MV-4-11 (cell line): ENCODE measurements at places on chromosomes 16 and 17.

DNA sequence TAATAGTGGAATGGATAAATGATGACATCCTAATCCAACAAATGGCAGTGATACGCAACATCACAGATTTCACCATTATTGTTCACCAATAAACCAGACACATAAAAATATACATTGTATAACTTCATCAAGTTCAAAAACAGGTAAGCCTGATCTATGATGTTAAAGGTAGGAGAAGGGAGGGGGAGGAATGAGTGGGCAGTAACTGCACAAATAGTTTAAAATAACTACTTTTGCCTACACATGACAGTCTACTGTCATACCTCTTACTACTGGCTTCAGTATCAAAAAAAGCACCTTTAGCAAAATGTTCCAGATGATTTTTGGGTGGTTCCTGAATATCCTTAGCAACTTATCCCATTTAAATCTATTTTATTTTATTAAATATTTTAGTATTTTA lies 28.8 kb downstream of the CHCT1 start:
- no peak for DNase-seq

DNA sequence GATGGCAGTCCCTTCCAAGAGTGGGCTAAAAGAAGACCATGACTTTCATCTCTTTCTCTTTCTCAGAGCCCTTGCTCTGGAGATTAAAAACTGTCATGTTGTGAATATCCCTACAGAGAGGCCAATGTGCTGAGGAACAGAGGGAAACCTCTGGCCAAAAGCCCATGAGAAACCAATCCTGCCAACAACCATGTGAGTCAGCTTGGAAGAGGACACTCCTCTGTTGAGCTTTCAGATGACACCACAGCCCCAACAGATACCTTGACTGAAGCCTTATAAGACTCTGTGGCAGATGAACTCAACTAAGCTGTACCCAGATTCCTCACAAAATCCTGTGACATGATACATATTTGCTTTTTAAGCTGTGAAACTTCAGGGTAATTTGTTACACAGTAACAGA lies 19.6 kb downstream of the CPPED1 start:
- no peak for DNase-seq

DNA sequence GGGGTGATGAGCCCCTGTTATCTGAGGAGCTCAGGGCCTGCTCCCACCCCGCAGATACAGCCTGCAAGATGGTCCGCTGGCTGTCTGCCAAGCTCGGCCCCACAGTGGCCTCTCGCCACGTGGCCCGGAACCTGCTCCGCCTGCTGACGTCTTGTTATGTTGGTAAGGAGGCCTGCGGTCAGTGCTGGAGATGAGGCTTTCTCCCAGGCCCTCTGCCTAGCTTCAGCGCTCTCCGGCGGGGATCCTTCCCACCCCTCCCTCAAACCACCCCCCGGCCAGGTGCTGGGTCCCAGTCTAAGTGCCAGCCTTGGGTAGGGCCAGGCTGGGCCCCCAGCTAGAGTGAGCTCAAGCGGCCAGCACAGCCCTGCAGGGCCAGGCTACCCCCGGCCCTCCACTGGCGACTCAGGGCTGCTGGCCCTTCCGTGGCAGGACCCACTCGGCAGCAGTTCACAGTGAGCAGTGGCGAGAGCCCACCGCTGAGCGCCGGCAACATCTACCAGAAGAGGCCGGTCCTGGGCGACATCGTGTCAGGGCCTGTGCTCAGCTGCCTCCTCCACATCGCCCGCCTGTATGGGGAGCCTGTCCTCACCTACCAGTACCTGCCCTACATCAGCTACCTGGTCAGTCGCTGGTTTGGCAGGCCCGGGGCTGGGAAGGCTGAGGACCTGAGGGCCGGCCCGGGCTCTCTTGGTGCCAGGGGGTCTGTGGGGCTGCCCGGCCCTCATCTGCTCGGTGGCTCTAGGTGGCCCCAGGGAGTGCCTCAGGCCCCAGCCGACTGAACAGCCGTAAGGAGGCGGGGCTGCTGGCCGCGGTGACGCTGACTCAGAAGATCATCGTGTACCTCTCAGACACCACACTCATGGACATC lies 6.1 kb downstream of the WDR81 start:
- DNase-seq, result peak; percentile 44

DNA sequence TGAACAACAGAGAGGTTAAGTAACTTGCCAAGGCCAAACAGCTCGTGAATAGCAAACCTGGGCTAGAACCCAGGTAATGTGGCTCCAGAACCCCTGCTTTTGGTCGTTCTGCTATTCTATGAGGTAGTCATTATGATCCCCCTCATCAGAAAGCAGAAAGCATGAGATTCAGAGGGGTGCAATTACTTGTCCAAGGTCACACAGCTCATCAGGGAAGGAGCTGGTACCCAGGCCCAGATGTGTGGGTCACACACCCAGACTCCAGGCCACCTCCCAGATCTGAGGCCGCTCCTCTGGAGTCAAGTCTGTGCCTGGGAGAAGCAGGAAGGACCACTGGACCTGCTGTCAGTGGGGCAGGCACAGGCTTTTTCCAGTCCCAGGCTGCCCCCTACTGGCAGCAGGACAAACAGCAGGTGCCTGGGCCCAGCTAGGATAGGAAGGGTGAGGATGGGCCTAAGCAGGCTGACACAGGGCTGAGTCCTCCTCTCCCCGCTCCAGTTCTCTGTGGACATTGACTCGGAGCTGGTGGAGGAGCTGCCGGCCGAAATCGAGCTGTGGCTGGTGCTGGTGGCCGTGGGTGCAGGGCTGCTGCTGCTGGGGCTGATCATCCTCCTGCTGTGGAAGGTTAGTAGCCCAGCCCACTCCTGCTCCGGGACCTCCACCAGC lies 7.8 kb upstream of the PDK2 start:
- DNase-seq, result peak; percentile 62

GRCh38 chr16:3919413-3919812 lies 38.9 kb upstream of the CREBBP start:
- no peak for DNase-seq

DNA sequence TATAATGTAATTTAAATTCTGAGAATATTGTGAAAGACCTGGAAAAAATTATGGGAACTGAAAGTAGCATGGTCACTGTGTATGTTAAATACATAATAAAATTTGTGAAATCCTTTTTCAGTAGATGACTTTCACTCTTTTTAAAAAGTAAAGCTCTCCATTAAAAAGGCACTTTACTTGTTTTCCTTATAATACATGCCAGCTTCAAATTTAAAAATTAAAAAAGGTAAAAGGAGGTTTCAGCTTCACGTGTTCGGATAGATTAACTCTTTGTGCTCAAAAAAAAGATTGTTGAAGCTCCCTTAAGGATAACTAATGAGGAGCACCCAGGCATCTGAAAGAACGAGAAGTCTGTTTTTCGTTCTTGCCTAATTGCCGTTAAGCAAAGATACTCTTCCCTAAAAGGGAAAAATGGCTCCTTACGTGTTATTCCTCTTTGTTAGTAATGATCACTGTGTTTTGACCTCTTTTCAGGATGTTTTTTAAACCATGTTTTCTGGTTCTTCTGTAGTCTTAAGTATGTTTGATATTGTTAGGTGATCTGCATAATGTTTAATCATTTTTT lies 87.8 kb downstream of the TUBD1 start:
- peak; percentile 90 for DNase-seq

- no peak for DNase-seq
These were observed 52.2 kb downstream of the NDE1 start for GRCh38 chr16:15701975-15702970.

DNA sequence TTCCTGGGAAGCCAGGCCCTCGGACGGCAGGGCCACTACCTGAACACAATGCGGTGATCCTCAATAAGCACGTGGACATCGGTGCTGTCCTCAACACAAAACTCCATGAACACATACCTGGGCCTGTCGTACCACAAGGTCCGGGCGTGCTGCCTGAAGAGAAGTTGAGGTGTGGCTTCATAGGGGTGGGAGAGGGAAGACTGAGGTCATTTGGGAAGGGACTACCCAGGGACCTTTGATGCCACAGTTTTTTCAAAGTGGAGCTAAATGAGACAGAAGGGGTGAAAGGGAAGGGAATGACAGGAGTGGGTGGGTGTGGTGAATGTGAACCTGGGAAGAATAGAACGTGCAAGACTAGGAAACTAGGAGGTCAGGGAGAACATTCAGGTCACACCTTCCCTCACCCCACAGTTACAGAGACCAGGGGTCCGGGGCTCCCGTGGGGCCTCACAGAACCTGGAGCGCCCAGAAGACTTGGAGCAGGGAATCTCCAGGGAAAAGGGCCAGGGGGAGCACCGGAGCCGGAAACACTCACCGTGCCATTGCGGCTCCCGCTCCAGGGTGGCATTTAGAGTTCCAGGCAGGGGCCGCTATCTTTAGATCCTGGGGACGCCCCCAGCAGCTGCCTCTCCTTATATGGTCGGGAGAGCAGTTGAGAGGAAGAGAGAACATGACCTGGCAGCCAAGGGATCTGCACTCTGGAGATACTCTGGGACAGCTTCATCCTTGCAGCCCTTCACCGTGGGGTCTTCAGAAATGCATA lies at the start of gene PTGES3L:
PTGES3L (minus strand) TSS at position 570 of the 763 bp plus-strand sequence; CDS start at position 543, 27 bp downstream.
- DNase-seq, result peak; percentile 62

DNA sequence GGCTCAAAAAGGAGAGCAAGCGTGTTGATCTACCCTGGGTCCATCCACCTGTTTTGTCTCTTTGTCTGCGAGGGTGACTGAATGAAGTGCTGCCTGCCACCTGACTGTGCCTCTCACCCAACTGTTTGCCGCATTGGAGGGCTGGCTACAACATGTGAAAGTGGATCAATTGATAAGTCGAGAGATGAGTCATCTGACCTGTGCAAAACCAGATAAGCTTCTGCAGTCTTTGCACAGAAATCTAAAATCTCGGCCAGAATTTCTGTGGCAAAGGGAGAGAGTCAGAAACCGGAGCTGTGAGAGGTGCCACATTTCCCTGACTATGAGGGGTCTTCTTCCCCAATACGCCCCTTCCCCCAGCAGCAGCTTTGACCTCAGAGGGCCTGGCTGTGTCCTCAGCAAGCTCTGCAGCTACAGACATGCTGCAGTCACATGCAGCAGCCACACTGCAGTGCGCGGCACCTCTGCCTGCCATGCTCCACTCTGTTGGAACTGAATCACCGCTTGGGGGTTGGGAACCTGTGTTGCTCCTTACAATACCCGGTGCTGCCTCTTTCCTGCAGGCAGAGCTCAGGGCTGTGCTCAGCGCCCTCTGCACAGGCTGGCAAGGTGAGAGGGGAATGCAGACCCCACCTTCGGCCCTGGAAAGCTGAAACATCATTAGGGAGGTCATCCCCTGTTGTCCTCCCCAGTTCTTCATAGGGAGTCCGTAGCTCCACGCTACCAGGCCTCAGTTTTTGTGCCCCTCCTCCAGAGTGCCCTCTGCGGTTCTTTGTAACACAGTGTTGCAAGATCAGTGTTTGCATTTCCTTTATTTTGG lies 16.2 kb upstream of the HAS3 start:
- DNase-seq, result no peak

DNA sequence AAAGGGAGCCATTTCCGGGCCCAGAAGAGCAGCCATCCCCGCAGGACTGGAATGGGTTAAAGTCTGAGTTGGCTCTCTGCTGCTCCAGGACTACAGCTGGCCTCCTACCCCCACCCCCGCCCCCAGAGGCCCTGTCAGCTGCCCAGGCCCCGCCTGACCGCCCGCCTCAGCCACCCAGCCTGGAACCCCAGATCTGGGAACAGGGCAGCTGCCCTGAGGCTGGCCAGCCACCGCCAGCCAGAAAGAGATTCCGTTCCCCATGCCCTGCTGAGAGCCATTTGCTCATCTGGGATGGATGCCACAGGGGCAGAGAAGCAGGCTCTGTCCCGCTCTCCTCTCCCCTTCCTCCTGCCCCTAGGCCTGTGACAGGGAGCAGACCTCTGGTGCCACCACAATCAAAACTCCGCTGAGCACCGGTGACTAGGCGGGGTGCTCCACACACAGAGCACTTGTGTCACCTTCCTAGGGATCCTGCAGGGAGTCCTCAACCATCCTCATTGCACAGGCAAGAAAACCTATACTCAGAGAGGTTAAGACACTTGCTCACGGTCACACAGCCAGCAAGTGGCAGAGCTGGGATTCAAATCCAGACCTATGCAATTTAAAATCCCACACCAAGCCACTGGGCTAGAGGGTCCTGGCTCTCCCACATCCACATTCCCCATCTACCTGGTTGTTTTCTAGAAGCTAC lies 44.1 kb downstream of the ZNF423 start:
- DNase-seq, result no peak

DNA sequence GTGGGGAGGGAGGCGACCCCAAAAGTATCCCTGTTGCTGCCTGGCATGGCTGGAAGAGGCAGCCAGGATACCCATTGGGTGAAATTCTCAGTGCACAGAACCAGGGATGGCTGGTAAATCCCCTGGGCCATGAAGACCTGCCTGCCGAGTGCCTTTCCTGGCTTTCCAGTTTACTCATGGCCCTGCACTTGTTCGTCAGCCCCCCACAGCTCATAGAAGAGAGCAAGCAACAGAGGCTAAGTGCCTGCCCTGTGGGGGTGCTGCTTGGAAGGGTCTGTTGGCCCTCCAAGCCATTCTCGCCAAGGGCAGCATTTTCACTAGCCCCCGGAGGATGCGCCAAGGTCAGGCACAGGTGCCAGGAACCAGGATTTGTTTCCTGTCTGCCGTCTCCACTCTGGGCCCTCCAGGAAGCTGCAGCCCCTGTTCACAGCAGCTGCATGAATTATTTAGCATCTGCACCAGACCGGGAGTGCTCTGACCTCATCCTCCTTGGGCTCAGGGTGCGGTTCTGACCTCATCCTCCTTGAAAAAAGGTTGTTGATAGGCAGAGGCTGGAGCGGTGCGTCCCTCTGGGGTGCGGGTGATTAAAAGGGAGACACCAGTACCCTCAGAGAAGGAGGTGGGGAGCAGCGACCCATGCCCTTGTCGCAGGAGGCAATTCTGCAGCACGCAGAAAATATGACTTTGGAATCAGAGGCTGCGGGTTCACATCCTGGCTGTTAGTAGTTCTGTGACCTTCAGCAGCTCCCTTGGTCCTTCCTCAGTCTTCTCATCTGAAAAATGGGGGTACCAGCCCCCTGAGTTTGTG lies 14.2 kb upstream of the CD300A start:
- no peak for DNase-seq

- no peak for DNase-seq
These were observed 23.6 kb downstream of the RAB40B start for GRCh38 chr17:82674656-82675475.

DNA sequence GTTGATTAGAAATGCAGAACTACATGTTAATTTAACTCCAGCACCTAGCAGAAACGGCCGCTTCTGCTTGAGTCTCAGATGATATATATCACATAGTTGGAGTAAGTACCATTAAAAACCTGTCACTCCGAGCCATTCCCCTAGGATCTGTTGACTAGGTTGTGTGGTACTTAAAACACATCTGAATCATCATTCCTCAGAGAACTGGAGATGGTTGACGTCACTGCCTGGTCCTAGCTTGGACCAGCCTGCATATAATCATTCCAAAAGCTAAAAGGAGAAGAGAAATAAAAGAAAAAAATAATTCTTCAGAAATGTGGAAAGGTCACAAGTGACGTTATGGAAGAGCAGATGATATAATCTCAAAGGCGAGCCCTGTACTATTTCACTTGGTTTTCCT lies 31.3 kb upstream of the RASL10B start:
- DNase-seq, result no peak
